ENCODE measurements at places on chromosomes 11 and 22.
A peak's percentile ranks its signal among the peaks of the same experiment; 100 is the strongest.

- DNase-seq, result no peak
These were observed 36.9 kb upstream of the LINC01488 start for GRCh38 chr11:69444381-69445130.

- DNase-seq, result no peak
These were observed 387.9 kb downstream of the MN1 start for GRCh38 chr22:27413702-27414101.

GRCh38 chr22:23533328-23533762, 46.7 kb downstream of the IGLL1 start:
- DNase-seq, result peak; percentile 17

GRCh38 chr11:125063429-125064043, 431 bp downstream of the SLC37A2 start:
- no peak for DNase-seq

DNA sequence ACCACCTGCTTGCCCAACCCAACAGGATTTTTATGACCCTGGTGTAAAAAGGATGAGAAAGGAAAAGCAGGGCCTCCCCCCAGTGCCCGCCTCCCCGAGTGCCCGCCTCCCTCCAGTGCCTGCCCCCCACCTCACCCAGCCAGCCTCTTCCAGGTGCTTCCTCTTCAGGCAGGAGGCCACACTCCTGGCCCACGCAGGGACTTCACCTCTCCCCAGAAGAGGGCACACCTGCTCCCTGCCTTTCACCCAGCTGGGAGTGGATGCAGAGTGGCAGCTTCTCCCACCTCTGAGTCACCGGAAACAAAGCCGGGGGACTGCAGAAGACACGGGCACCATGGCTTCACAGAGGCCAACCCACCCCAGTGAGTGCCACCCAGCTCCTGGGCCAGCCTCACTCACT, 16.1 kb downstream of the CPT1A start:
- no peak for DNase-seq

GRCh38 chr11:8832571-8833260, 78.3 kb upstream of the AKIP1 start:
- no peak for DNase-seq

GRCh38 chr11:114796954-114797721, 118.8 kb downstream of the NXPE2 start:
- DNase-seq, result no peak

DNA sequence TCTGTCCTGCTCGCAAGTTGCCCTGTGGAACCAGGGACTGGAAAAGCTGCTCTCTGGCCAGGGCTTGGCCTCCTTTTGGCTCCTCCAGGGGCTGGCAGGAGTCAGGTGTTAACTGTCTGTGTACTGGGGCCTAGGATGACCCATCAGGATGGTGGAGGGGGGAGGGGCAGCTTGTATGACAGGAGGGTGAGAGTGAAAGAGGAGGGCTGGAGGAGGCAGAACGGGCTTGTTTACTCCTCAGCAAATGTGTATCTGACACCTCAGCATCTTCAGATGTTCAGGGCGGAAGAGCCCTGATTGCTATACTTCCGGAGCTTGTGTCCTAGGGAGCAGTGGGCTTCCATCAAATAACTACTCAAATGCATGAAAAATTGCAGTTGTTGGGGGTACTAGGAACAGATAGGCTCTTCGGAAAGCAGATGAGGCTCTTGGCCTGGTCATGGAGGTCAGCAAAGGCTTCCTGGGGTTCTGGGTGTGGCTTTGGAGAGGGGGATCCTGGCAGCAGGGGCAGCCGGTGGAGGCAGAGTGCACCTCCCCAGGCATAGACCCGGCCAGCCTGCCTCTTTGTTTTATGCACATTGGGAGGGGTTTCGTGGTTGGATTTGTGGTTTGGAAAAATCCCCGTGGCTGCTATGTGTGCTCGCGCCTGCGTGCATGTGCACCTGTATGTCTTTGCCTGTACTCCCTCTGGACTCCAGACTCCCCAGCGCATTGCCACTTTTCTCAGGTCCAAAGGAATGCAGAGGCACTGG, 31.2 kb downstream of the CD82 start:
- peak; percentile 55 for DNase-seq

GRCh38 chr22:18929459-18929858, 6.6 kb downstream of the PRODH start:
- no peak for DNase-seq

- DNase-seq, result no peak
These were observed 955.5 kb upstream of the CHORDC1 start for GRCh38 chr11:91178366-91178765.

DNA sequence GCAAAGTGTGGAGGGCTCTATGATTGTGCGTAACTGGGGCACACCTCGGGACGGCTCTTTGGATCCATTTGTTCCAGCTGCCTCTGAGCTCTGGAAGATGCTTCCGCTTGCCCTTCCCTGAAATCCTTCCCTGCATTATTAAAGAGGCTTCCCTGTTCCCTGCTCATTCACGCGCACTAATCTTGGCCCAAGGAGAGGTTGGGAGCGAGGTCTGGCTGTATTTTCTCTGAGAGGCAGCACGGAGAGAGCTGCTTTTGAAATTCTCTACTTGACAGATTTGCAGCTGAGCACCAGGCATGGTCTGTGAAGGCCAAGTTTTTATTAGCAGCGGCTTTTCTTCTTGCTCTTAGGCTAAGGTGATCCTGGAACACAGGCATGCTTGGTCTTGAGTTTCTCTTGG, 94.8 kb upstream of the NTM start:
- DNase-seq, result no peak

DNA sequence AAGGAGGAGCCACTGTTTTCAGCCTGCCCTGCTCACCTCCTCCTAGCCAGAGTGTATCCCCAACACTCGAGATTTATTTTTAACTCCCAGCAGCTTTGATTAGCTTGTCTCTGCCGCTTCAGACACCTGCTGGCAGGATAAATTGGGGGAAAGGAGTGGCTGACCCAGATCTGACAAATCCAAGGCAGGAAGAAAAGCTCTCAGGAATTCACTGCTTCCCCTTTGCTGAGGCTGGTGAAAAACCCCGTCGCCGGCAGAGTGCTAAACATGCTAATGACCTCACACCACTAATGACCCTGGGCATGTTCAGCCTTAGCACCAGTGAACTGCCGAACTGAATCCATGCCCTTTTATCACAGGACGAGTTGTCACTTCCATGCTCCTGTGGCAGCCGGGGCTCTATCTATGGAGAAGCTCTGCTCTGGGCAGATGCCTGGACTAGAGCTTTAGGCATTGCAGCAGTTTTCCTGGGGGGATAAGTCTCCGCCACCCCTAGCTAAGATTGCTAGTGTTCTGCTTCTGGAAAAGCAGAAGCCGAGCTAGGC, 52.2 kb downstream of the FEZ1 start:
- DNase-seq, result no peak

GRCh38 chr22:48941033-48941902, 886.4 kb downstream of the BRD1 start:
- DNase-seq, result no peak

DNA sequence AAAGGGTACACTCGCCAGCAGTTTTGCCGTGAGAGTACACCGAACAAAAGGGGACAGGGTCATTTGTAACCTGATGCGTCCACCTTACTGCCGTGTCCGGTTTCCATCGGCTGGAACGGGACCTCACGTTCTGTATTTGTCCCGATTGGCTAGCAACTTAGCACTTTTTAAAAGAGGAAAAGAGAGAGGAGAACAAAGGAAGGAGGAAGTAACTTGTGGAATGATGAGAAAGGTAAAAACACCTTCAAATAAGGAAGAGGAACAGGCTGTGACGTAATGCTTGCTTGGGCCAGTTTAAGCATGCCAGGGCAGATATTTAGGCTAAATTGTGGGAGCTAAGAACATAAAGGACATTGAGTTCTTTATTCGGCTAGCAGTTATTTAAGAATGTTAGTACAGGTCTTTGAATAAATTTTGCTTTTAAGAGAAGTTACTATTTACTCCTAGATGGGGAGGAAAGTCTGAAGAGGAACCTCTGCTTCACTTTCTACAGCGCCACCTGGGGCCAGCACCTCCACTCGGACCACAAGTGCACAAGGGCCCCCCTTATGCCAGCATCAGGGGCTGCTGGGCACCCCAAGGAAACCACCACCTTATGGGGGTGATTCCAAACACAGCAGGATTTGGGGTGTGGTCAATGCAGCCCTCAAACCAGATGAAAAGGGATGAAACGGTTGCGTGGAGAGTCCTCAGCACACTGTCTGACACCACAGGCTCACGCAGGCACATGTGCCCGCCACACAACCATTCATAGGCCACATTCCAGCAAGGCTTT, 5.8 kb downstream of the ARSA start:
- DNase-seq, result no peak

GRCh38 chr11:10476927-10477689, 22.0 kb downstream of the AMPD3 start:
- no peak for DNase-seq

DNA sequence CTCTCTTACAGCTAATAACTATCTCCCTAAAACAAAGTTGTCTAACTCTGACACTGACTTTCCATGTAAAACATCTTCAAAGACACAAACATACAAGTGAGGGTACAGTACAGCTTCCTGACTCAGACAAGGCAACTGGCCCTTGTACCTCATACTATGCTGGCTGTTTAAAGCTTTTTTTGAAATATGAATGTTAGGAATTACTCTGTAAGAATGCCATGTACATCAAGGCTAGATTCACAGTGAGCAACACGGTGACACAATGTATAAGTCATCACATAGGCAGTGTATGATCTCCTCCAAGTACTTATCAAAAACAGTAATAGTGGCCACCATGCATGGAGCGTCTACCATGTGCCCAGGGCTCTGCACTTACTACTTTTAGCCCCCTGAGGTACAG, 28.6 kb downstream of the ALG8 start:
- no peak for DNase-seq

- no peak for DNase-seq
These were observed 46.3 kb upstream of the RRM1 start for GRCh38 chr11:4048340-4048739.

- DNase-seq, result no peak
These were observed 817 bp downstream of the ARL2 start for GRCh38 chr11:65014726-65015227.

DNA sequence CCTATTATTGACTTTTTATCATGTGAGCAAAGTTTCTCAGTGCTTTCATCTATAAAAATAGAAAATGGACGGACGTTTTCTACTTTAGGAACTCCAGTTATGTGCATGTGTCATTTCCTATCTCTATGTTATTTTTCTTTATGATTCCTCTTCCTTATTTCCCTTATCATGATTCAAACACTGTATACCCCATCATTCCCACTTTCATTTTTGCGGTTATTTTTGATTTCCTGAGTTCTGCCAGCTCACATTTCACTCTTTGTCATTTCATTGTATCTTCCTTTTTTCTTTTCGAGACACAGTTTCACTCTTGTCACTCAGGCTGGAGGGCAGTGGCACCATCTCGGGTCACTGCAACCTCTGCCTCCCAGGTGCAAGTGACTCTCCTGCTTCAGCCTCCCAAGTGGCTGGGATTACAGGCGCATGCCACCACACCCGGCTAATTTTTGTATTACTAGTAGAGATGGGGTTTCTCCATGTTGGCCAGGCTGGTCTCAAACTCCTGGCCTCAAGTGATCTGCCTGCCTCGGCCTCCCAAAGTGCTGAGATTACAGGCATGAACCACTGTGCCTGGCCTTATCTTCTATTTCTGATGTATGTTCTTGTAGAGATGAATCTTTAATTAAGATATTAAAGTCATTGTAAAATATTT, 21.5 kb downstream of the C11orf58 start:
- DNase-seq, result no peak

DNA sequence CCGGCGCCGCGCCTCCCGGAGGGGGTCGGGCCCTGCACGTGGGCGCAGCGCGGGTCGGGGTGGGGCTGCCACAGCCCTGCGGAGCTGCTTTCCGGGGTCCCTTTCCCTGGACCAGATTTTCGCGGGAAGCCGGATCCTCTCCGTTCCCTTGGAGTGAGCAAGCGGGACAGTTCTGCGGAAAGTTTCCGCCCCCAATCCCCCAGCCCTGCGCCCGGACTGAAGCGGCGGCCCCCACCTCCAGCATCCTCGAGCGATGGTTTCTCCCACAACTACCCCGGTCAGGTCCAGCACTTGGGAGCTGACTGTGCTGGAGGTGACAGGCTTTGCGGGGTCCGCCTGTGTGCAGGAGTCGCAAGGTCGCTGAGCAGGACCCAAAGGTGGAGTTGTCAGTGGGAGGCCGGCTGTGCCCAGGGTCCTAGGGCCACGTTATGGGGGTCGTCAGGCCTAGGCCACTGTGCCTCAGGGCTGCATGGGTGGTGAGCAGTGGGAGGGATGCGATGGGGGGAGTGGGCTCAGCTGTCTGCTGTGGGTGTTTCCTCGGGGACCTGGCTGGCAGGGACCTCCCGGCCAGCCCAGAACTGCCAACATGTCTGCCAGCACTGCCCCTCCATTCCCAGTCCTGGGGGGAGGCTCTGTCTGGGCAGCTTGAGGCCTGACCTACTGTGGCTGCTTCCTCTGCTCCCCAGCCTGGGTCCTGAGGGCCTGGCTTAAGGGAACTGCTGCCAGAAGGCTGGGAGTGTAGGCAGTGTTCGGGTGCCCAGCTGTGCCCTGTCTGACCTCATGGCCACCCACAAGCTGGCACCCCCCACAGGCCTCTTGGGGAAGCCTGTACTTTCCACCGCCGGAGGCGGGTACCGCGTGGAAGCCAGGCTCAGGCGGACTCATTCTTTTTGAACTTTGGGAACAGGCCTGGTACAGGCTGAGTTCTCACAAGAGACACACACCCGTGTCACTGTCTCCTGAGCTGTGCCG, 726 bp downstream of the ST3GAL4 start:
- no peak for DNase-seq

GRCh38 chr22:49951986-49952896, 8.3 kb upstream of the PIM3 start:
- no peak for DNase-seq

DNA sequence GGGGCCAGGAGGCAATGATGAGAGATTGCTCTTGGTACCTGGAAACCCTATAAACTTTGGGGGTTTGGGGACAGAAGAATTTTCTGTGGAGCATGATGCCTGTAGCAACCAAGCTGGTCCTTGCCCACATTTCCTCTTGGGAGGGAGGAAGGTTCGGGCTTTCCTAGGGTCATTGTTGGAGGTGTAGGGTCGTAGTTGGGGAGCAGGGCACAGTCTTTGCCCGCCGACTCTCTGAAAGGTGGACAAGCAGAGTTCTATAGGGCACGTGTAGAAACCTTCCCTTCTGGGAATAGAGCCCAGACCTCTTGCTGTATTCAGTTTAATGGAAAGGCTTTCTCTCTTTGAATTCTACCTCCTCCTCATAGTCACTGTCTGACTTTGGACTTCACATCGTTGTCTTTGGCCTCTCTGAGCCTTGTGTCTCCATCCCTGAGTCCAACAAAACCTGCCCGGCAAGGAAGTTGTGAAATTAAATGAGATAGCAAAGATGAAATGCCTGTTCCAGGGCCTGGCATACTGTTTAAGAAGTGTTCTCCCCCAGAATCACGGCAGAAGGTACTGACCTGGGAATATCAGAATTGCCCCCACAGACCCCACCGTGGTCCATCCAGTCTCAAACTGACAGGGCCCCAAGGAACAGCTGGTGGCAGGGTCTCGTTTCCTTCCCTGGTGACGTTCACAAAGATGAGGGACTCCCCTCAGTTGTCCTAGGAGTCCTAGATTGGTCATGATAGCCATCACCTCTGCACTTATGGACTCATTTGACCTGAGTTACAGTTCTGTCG, 1.6 kb downstream of the PRDM11 start:
- no peak for DNase-seq

All from stimulated activated CD4-positive, alpha-beta T cell treated with anti-CD3 and anti-CD28 coated beads, Interleukin-12 subunit alpha, Interleukin-12 subunit beta, amount 100 ng/mL, for 4 hours (primary cell).